ENCODE measurements at places on chromosomes 5 and 9. TPM values are rescaled to one million over a fixed set of nuclear protein-coding genes. Genes with fewer than 3 reads are reported as not detected.

DBH gene
- not detected for total RNA-seq

UAP1L1 gene
- 38.3 TPM for total RNA-seq

ISCA1 gene
- total RNA-seq, result 20.2 TPM

CCNI2 gene
- not detected for total RNA-seq

TNC gene
- 364 TPM for total RNA-seq

SLC36A2 gene
- total RNA-seq, result not detected

TTC23L gene
- not detected for total RNA-seq

TENT4A gene
- 18.2 TPM for total RNA-seq

INSL6 gene
- not detected for total RNA-seq

STKLD1 gene
- 0.33 TPM for total RNA-seq

CSF1R gene
- 0.69 TPM for total RNA-seq

ARID3C gene
- 0.36 TPM for total RNA-seq

NIPAL4 gene
- 0.07 TPM for total RNA-seq

PCDHGC5 gene
- total RNA-seq, result 7.3 TPM

All from smooth muscle cell of the pulmonary artery (primary cell).